ENCODE measurements at places on chromosomes 12 and 14.

- no peak for DNase-seq
Observed at GRCh38 chr14:61573748-61574513, 121.4 kb upstream of the HIF1A start.

GRCh38 chr14:61528591-61529021 lies 166.7 kb upstream of the HIF1A start:
- DNase-seq = peak; percentile 51

DNA sequence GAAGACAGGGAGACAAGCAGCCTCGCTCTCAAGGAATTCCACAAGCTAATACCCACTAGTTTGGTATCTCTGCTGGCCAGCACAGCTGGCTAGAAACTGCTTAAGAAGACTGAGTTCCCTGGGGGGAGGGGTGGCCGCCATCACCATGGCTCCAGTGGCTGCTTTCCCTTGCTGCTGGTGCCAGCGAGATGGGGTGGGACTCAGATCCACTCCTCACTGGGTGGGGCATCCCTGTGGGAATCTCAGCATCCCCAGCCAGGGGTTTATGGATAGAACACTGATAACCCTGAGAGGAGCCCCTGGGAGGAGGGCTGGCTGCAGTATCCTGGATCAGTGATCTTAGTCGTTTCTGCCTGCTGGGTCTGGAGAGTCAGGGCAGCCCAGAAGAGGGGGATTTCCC lies 170.6 kb upstream of the MDGA2 start:
- DNase-seq = no peak

GRCh38 chr14:53740570-53740969 lies 216.1 kb downstream of the BMP4 start:
- no peak for DNase-seq

- no peak for DNase-seq
Observed at GRCh38 chr14:69282448-69282847, 22.5 kb downstream of the GALNT16 start.

- DNase-seq = no peak
Observed at GRCh38 chr12:116055895-116056607, 221.4 kb downstream of the MED13L start.

DNA sequence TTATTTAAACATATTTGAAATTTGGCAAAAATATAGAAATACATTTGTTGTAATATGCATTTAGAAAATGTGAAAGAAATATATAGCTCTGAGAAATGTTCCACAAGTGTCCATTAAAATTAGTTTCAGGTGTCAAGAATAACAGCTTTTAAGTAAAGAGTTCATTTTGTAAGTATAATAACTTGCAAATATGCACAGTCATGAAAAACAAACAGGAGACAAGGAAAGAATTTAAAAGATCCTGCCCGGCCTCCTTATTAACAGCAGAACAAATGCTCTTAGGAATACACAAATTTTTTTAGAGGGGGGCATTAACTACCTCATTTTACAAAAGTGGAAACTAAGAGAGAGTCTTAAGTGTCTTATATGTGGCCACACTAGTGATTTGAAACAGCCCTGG lies 77.7 kb upstream of the DBX2 start:
- no peak for DNase-seq

- DNase-seq = peak; percentile 44
Observed at GRCh38 chr14:56358851-56359614, 220.6 kb upstream of the TMEM260 start.

GRCh38 chr12:26091822-26092221 lies 33.0 kb downstream of the BHLHE41 start:
- no peak for DNase-seq

DNA sequence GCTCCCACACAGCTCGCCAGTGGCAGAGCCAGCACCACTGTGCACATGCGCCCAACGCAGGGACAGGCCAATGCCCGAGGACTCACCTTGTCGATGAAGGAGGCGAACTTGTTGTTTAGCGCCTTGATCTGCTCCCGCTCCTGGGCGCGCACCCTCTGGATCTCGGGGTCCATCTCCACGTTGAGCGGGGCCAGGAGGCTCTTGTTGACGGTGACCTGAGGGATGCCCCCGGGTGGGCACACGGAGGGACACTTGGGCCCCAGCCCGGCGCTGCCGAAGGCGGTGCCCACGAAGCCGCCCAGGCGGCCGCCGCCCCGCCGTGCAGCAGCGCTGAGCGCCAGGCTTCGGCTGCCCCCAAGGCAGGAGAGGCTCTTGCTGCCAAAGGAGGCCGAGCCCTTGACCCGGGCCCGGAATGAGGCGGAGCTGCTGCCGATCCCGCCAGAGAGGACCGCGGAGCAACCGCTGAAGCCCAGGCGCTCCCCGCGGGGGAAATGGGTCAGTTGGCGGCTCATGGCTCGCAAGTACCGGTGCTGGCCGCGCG lies at the start of gene KRT72:
TSS of gene KRT72 (minus strand) at position 523 of the 541 bp plus-strand sequence. CDS start at position 512, 11 bp downstream.
- peak; percentile 9 for DNase-seq

GRCh38 chr12:78157199-78157598 lies 326.5 kb downstream of the NAV3 start:
- DNase-seq = no peak

- DNase-seq = no peak
Observed at GRCh38 chr14:50795909-50796308, 35.1 kb downstream of the NIN start.

GRCh38 chr14:100884456-100884855 lies 19.1 kb downstream of the RTL1 start:
- no peak for DNase-seq

DNA sequence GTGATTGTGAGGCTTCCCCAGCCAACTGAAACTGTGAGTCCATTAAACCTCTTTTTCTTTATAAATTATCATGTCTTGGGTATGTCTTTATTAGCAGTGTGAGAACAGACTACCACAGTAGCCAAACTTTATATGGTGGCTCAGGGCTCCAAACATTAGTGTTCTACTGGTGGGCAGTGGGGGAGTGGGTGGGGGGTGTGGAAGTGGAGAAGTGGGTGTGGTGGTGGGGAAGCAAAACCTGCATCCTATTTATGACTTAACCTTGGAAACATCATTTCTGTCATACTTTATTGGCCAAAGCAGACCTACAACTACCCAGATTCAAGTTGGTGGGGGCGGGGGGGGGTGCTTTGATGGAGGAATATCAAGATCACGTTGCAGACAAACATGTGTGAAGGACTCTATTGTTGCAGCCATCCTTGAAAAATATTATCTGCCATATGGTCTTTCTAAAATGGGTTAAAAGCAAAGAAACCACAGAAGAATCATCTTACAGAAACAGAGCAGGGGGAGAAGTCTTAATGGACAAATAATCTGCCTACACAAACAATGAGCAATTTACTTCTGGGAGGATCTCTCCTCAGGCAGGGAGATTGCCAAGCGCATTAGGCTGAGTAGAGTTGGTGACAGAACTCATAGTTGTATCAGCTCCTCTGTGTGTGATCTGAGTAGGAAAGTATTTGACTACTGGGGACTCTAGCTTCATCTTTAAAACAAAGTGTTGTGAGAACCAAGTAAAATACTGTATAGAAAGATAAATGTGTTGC lies 1.4 kb upstream of the PWP1 start:
- no peak for DNase-seq

- no peak for DNase-seq
Observed at GRCh38 chr12:98733667-98734350, 88.7 kb downstream of the APAF1 start.

DNA sequence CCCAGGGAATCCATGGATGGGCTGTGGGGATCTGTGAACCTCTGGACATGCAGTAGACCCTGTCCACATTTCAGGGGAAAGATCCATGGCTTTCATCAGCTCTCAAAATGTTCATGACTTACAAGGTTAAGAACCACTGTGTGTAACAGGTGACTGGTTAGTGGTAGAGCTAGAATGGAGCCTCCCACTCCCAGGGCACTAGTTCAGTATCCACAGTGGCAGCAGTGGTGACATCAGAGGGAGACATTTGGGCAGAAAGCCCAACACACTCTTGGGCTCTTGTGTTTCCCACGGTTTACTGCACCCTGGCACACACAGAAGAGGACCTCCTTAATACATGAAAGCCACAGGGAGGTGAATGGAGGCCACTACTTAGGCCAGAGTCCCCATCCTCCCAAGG lies 9.1 kb downstream of the KRT74 start:
- no peak for DNase-seq

DNA sequence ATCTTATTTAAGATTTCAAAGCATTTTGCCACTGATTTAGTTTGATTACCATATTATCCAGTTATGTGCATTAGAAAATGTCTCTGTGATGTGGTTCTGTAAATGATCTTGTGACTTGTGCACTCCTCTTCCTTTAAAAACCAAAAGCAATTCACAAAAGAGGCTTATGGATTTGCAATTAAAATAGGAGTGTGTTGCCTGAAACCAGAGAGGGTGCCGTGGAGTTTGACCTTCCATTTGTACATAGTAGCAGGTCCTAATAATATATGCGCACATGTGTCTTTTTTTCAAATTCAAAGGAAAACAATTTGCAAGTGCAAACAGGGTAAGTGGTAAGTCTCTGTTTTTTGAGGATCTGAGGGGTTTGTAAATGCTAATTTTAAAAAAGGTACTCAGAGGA lies 470.9 kb downstream of the VRK1 start:
- DNase-seq = no peak

DNA sequence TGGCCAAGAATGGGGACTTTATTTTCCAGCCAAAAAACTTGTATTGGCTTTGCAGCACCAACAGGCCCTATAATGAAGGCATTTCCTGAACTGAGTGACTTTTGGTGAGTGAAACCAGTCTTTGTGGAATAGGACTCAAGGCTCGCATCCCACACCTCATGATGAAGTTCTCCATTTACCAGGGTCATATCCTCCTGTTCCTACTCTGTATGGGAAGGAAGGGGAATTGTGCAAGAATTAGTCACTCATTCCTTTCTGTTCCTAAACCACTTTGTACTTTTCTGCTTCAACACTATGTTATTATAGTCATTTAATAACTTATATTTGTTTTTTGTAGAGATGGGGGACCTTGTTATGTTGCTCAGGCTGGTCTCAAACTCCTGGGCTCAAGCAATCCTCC lies 2.3 kb upstream of the SPATS2 start:
- DNase-seq = no peak

- peak; percentile 98 for DNase-seq
Observed at GRCh38 chr14:102591944-102592762, at the start of gene RCOR1. TSS of gene RCOR1 (plus strand) at chr14:102592649. CDS start at chr14:102592887, 238 bp downstream.

DNA sequence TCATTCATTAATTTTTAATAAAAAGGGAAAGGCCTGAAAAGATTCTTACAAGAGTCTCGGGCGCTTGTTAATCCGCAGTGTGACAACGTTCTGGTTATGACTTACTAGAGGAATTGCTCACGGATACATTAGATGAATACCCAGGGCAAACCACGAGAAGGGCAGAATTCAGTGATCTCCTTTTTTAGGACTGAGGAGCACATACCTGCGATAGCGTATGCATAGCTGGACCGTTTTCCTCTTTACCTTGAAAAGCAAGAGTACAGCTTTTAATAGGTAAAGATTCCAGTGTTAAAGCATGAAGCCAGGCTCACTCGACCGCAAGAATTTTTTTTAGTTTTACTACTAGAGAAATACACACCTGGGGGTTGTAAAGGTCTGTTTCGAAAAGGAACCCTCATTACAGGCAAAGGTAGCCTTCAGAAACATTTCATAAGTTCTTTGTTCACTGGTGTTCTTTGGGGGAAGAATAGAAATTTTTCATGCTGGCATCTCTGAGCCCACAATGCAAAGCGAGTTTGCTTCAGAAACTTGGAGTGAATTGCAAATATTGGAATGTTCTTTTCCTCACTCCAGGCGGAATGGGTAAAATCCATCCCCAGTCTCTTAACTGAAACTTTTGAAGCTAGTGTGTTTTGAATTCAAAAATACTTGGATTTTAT lies 953 bp downstream of the MAPK1IP1L start:
- DNase-seq = no peak

DNA sequence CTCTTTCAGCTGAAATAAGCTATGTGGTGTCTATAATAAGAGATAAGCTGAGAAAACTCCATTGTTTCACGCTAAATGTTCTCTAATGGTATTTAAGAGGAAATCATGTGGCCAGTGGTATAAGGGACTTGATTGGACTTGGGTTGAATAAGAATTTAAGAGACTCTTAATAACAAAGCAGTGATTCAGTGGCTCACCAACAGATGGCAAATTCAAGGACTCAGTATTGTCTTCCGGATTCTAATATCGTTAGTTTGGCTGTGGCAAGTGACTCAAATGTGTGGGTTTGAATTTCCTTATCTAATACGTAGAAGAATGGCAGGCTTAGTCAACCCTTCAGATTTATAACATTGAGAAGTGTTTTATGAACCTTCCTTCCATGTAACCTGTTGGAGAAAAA lies 49.1 kb upstream of the KCNH3 start:
- DNase-seq = no peak

DNA sequence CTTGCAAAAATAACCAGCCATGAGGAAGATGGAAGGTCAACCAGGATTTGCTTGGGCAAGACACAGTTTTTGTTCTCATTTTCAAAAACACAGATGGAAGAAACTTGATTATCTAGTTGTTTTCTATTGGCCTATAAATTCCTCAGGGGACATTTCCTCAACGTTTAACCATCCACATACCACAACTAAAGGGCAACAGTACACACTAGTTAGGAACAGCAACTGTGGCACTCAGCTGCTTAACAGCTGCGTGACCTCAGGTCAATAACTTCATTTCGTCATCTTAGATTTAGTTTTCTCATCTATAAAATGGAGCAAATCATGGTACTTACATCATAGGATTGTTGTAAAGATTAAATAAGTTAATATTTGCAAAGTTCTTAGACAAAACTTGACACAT lies 18.7 kb downstream of the SSTR1 start:
- no peak for DNase-seq

- DNase-seq = no peak
Observed at GRCh38 chr14:94041551-94042346, 15.6 kb downstream of the OTUB2 start.

DNA sequence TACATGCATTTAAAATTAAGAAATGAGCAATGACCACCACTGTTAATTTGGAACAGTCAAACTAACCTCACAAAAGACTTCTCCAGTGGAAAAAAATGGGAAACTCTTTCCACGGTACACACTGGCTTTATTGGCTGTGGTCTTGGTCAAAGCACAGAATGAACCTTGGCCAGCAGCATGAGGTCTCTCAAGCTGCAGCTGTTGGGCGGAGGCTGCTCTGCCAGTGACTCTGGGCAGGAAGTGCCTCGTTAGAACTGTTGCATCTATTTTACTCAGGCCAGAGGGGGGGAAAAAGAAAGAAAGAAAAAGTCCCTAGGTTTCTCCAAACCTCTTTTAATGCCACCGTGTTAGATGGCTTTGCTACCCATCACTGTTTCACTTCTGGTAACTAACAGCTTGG lies 279.8 kb upstream of the DIO2 start:
- no peak for DNase-seq

DNA sequence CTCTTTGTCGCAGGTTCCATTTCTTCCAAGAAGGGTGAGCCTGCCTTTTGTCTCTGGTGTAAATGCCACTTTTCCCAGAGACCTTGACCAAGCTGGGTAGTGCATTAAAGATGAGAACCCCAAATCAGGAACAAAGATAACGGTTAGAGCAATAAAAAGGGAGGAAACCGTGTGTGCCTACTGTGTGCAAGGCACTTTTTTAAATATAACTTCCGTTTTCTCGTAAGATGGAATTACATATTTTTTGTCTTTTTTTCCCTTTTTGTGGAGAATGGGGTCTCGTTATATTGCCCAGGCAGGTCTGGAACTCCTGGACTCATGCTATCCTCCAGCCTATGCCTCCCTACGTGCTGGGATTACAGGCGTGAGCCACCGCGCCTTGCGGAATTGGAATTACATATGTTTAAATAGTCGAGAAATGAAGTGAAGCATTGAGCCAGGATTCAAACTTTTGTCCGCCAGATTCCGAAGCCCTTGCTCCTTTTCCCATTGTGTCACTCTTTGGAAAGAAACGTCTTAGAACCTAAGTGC lies 506 bp upstream of the NABP2 start:
- no peak for DNase-seq
